ENCODE measurements at places on chromosomes 3 and 15. TPM values are rescaled to one million over a fixed set of nuclear protein-coding genes. Genes with fewer than 3 reads are reported as not detected.
A peak's percentile ranks its signal among the peaks of the same experiment; 100 is the strongest.

DNA sequence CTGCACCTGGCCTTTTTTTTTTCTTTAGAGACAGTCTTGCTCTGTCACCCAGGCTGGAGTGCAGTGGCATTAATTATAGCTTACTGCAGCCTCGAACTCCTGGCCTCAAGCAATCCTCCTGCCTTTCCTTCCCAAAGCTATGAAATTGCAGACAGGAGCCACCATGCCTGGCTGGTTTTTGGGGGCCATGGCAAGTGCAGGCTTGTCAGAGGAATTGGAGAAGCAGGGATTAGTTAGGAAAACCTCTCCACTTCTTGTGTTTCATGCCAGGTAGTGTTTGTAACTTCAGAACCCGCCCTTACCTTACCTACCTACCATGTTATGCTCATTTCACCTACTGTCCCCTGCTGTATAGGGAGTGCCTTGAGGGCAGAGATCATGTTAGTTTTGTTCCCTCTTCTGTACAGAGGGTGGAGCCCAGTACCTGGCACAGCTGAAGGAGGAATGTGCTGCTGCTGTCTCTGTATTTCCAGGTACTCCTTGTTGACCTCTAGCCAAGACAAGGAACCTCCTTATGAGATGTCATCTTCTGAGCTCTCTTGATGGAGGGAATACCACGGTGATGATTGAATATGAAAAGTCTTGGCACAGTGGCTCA lies 43.8 kb downstream of the TRAK1 start:
- H3K27me3 ChIP-seq = no peaks in the 10 kb centered on the region
- 0 out of 2 replicates have a peak overlapping the region, but pooled peaks have one; percentile 11 for H3K27ac ChIP-seq
- DNase-seq = no peak

GRCh38 chr3:94460931-94461330 lies 398.1 kb downstream of the NSUN3 start:
- H3K27me3 ChIP-seq = no peaks in the 10 kb centered on the region
- no peak overlapping the region for H3K27ac ChIP-seq
- no peak overlapping the region for H3K4me3 ChIP-seq
- H3K4me1 ChIP-seq = no peaks in the 10 kb centered on the region
- no peaks in the 10 kb centered on the region for H3K36me3 ChIP-seq

DNA sequence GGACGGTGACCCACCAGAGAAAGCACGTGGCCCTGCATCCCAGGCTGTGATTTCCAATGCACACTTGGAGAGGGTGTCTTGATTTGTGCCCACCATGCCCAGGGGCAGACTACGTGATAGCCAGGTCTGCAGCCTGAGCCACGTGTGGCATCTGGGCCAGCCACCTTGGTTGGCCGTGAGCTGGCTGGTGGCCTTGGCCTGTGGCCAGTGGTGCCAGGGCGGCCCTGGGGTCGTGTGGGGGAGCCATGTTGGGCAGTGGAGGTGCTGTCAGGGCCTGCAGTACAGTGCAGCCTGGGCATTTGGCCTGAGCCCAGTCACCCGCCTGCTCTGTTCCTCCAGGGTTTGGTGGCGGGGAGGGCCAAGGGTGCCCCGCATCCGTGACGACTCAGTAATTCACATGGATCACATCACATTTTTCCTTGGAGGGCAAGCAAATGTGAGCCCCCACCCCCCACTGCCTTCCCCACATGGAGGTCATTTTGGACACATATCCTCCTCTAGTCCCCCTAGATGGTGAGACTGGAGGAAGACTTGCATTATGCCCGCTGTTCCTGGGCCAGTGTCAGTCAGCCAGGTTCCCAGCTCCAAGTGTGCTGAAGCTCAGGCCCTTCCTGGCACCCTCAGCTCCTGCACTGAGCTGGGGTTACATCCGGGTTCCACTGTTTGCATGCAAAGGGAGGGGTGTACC lies 201.4 kb downstream of the UBE3A start:
- no peak for DNase-seq
- H3K4me1 ChIP-seq = no peaks in the 10 kb centered on the region
- no peaks in the 10 kb centered on the region for H3K27me3 ChIP-seq
- no peak overlapping the region for H3K27ac ChIP-seq

DNA sequence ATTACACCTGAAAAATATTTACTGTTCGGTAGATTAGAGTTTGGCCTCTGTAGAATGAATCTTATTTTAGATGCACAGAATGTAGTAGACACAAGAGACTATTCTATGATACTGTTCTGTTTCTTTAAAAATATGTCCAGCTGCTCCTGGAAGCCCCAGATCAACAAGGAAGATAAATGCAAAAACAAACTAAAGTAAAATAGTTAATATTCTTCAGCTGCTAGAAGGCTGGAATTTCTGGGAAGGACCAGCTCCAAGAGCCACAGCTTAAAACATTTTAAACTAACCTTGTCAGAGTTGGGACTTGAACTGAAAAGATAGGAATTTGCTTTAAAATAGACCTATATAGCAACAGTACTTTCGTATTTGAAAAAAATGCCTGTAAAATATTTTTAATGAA lies 277.9 kb downstream of the PTPRG start:
- H3K27me3 ChIP-seq = no peaks in the 10 kb centered on the region
- H3K36me3 ChIP-seq = no peaks in the 10 kb centered on the region
- DNase-seq = no peak
- no peak overlapping the region for H3K27ac ChIP-seq
- no peaks in the 10 kb centered on the region for H3K4me1 ChIP-seq

DNA sequence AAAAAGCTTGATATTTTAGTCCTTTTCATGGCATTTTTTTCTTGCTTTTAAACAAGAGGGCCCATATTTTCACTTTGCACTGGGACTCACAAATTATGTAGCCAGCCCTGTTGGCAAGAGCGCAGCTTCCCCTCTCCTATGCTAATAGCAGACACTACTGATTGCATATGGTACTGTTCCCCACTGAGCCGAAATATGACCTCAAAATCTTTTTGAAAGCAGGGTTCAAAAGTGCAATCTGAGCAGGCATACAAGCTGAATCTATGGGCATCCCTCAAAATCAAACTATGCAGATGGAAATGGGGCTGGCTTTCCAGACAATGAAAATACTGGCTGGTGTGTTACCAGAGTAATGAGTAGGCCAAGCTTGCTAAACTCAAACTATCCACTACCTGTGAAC lies 225.2 kb upstream of the SETMAR start:
- H3K4me1 ChIP-seq = no peaks in the 10 kb centered on the region
- no peak overlapping the region for H3K4me3 ChIP-seq
- no peak overlapping the region for H3K27ac ChIP-seq
- no peaks in the 10 kb centered on the region for H3K27me3 ChIP-seq

DNA sequence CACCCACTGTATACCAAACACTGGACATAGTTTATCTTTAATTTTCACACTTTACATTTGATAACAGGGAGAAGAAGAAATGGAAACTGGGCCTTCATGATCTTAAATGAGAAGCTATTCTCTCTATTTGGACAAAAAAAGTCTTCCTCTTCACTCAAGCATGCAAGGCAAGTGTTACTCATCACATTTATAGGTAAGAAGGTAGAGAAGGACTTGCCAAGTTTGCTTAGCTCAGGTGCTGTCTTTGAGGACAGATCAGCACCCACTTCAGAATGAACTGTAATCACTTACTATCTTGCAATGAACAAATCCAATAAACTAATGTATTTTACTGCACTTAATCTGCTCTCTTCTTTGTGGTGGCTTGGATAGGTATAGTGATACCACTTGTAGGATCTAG lies 1.1 kb upstream of the MYH15 start:
- no peaks in the 10 kb centered on the region for H3K4me1 ChIP-seq
- DNase-seq = no peak
- H3K27ac ChIP-seq = no peak overlapping the region
- no peaks in the 10 kb centered on the region for H3K27me3 ChIP-seq
- no peaks in the 10 kb centered on the region for H3K36me3 ChIP-seq
- no peak overlapping the region for H3K4me3 ChIP-seq

DNA sequence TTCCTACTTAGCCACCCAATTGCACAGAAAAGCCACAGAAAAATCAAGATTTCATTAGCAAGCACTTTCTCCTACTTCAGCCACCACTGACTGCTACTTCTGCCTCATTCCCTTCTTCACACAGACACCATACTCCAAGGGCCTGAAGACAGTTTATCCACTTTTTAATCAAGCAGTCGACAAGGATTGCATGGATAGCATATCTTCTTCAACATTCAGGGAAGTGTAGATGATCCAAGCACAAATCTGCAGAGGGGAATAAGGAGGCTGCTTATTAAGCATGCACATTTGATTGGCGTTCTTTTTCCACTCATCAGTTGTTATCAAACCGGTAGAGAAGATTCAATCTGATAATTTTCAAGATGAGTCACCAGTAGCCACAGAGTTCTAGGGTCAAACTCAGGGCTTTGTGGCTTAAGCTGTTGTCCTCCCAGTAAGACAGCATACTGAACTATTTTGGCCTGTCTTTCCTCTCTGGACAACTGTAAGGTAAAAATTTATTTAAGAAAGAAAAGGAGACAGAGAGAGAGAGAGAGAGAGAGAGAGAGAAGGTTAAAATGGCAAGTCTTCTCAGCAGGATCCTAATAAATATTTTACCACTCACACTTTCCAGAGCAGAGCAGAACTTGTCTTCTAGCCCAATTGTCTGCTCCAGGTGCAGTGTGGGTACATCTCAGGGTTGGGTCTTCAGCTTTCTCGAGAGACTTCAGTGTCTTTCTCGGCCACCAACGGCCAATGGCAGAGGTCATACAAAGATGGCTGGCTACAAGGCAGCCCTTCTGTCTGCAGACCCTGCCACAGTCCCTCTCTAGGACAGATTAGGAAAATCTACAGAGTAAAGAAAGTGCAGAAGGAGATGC lies 80.6 kb upstream of the BHLHE40 start:
- no peak overlapping the region for H3K27ac ChIP-seq
- H3K36me3 ChIP-seq = no peaks in the 10 kb centered on the region
- no peak overlapping the region for H3K4me3 ChIP-seq

- H3K4me3 ChIP-seq = no peak overlapping the region
- no peaks in the 10 kb centered on the region for H3K36me3 ChIP-seq
- no peaks in the 10 kb centered on the region for H3K27me3 ChIP-seq
- no peak for DNase-seq
These were observed 4.5 kb downstream of the FAM131A start for GRCh38 chr3:184341925-184342324.

GRCh38 chr15:94395640-94396039 lies 164.3 kb downstream of the MCTP2 start:
- H3K27me3 ChIP-seq = no peaks in the 10 kb centered on the region
- no peak overlapping the region for H3K27ac ChIP-seq
- H3K4me3 ChIP-seq = no peak overlapping the region
- no peak for DNase-seq
- no peaks in the 10 kb centered on the region for H3K4me1 ChIP-seq

DNA sequence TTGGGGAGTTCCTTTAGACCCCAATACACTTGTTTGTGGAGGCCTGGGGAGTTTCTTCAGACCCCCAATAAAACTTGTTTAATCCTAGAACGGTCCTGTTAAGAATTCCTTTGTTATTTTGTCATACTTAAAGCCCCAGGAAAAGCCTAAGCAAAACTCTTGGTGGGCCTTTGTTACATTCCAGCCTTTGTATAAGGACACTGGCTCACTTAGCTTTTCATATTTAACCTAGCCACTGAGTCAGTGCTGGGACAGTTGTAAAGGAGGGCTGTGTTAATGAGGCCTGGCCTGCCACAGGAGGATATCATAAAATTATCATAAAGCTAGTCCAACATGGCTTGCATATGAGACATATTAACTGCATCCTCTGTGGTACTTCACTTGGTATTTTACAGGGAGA lies 760.1 kb downstream of the ZNF385D start:
- H3K4me1 ChIP-seq = no peaks in the 10 kb centered on the region
- no peak for DNase-seq
- no peak overlapping the region for H3K27ac ChIP-seq
- H3K36me3 ChIP-seq = no peaks in the 10 kb centered on the region

DNA sequence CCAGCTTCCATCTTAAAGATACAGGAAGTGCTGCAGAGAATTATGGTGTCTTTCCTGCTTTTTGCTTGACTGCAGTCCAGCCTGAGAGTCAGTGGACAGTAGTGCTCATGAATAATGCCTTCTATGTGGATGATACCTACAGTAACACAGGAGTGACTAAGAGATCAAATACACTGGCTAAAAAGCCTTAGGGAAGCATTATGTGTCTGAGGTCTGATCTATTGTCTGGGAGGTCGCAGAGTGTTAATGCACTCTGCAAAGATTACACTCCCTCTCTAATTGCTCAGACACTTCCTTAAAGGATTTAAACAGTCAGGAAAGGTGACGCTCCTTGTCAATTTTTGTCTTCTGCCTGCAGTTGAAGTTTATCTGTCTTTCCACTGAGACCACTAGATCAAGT lies 183.6 kb downstream of the MCTP2 start:
- no peak for DNase-seq
- H3K36me3 ChIP-seq = no peaks in the 10 kb centered on the region

GRCh38 chr15:72911626-72912025 lies 128.1 kb upstream of the ADPGK start:
- H3K27ac ChIP-seq = no peak overlapping the region
- H3K4me3 ChIP-seq = no peak overlapping the region
- H3K36me3 ChIP-seq = no peaks in the 10 kb centered on the region

DNA sequence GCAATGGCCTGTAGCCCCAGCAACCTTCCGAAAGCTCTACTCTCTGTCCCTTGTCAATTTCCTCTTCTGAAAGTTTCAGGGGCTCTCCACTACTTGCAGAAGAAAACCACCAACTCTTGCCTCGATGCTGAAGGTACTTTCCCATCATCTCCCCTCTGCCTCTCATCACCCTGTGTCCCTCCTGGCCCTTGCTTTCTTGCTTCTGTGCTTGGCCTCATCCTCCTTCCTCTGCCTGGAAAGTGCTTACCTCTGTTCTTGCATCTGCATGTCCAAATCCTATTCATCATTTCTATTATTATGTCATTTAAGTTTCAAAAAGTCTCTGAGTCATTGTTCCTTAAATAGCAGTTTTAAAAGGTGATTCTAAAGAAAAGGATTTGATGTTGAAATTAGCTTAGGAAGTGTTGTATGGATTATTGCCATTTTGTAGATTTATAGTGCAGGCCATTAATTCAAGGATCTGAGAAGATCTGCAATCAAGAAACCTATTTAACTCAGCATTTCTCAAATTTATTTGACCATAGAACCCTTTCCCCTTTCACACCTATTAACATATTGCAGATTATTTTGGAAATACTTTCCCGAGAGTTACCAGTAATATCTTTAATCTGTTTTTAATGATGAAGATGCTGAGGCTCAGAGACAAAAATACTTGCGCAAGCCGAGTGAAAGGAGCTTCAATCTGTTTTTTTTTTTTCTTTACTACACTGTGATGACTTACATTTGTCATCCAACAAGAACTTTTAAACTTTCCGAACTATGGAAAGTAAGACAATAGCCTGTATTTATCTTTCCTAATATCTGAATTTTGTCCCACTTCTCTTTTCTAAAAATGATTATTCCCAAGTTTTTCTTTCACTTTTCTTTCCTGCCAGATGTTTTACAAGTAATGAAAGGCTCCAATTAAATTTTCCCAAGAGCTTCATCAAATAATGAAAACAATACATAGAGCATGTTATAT lies 22.3 kb upstream of the CFAP161 start:
- H3K4me3 ChIP-seq = no peak overlapping the region
- H3K27ac ChIP-seq = no peak overlapping the region
- H3K36me3 ChIP-seq = no peaks in the 10 kb centered on the region
- H3K4me1 ChIP-seq = no peaks in the 10 kb centered on the region
- H3K27me3 ChIP-seq = no peaks in the 10 kb centered on the region

Gene MNS1
- 4.6 TPM for total RNA-seq

Gene GPR27
- not detected for total RNA-seq

Gene SLC12A1
- not detected for total RNA-seq

Gene CLDN1
- total RNA-seq = not detected

Gene CCR9
- not detected for total RNA-seq

Gene TEX264
- total RNA-seq = 63.0 TPM

Gene GP9
- total RNA-seq = not detected

Gene GATM
- 29.0 TPM for total RNA-seq

Gene EFL1
- 30.7 TPM for total RNA-seq

Gene XCR1
- not detected for total RNA-seq

Gene THSD4
- total RNA-seq = not detected
